Trophoblast cell (in vitro differentiated cells and primary cell): ENCODE measurements at places on chromosomes 5 and 9.

- no peak for DNase-seq
- no peak overlapping the region for H3K4me3 ChIP-seq
- H3K36me3 ChIP-seq, result no peaks in the 10 kb centered on the region
- H3K4me1 ChIP-seq, result no peaks in the 10 kb centered on the region
- H3K27me3 ChIP-seq, result no peaks in the 10 kb centered on the region
Measured at GRCh38 chr5:15183520-15183919, 311.9 kb upstream of the ANKH start.

DNA sequence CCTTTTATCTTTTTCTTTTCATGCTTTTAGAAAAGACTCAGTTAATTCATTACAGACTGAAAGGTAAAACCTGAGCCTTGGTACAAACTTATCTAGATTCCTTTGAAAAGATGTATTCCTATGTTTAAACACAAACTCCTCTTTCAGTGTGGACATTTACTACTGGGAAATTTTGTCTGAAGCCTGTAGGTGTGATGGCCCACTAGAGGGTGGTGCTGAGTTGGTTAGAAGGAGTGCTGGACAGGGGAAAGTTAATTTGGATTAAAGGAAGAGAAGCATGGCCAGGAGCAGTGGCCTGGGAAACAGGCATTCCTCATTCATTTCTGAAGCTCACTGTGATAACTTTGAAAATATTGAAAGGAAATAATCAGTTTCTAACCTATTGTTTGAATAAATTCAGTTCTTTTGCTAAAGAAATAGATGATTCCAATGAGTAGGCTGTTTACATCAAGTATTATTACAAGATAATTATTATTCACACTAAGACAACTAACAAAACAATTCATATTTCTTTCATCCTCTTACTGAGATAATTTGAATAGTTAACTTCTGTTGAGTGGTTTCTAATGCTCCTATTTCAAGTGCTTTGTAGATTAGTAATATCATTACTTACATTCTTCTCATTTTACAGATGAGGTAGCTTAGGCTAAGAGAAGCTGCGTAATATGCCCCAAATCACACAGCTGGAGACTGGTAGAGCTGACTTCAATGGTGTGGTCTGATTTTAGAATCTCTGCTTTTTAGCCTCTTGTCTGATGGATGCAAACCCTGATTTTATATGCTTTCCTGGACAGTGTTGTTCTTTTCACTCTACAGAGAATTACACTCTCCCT, 150.9 kb downstream of the ADGRV1 start:
- no peaks in the 10 kb centered on the region for H3K4me1 ChIP-seq
- H3K27ac ChIP-seq, result no peak overlapping the region
- DNase-seq, result peak; percentile 62
- H3K36me3 ChIP-seq, result no peaks in the 10 kb centered on the region
- H3K4me3 ChIP-seq, result no peak overlapping the region

- no peak overlapping the region for H3K27ac ChIP-seq
- no peak overlapping the region for H3K4me3 ChIP-seq
- no peaks in the 10 kb centered on the region for H3K27me3 ChIP-seq
- no peaks in the 10 kb centered on the region for H3K4me1 ChIP-seq
Measured at GRCh38 chr5:40475561-40475960, 204.2 kb upstream of the PTGER4 start.

GRCh38 chr5:33240558-33240957, 200.2 kb upstream of the TARS1 start:
- H3K36me3 ChIP-seq, result no peaks in the 10 kb centered on the region
- no peak overlapping the region for H3K4me3 ChIP-seq
- no peaks in the 10 kb centered on the region for H3K27me3 ChIP-seq

- no peaks in the 10 kb centered on the region for H3K36me3 ChIP-seq
- H3K27me3 ChIP-seq, result no peaks in the 10 kb centered on the region
- H3K4me1 ChIP-seq, result no peaks in the 10 kb centered on the region
- no peak overlapping the region for H3K4me3 ChIP-seq
- H3K27ac ChIP-seq, result no peak overlapping the region
Measured at GRCh38 chr5:174501461-174502069, 222.8 kb upstream of the MSX2 start.

DNA sequence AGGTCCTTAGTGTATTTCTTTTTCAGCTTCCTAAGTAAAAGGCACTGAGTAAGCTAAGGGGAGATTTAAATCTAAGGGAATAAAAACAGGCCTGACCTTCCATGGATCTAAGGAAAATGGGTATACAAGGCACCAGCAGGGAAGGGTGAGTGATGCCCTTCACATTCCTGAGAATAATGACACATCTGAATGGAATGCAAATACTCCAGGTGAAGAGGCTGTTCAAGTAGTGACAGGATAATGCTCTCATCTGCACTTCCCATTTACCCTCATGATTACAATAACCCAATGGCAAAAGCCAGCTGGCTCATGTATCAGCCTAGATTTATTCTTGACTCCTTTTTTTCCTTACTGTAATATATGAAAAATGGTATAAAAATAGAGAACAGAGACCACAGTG, 216.2 kb upstream of the ACTBL2 start:
- no peak overlapping the region for H3K4me3 ChIP-seq
- H3K27ac ChIP-seq, result no peak overlapping the region
- no peaks in the 10 kb centered on the region for H3K27me3 ChIP-seq
- peak; percentile 20 for DNase-seq
- no peaks in the 10 kb centered on the region for H3K36me3 ChIP-seq
